ENCODE measurements at places on chromosomes 5 and 9. TPM values are rescaled to one million over a fixed set of nuclear protein-coding genes. Genes with fewer than 3 reads are reported as not detected.

CATSPER3 gene
- total RNA-seq: 0.59 TPM

PRUNE2 gene
- not detected for total RNA-seq

HTR4 gene
- not detected for total RNA-seq

SOWAHA gene
- total RNA-seq: 0.14 TPM

STKLD1 gene
- 1.4 TPM for total RNA-seq

EFNA5 gene
- total RNA-seq: 20.8 TPM

CARTPT gene
- not detected for total RNA-seq

CDC25C gene
- 13.0 TPM for total RNA-seq

RASEF gene
- 8.6 TPM for total RNA-seq

KIF24 gene
- 3.4 TPM for total RNA-seq

DROSHA gene
- 41.7 TPM for total RNA-seq

TPPP gene
- 5.2 TPM for total RNA-seq

PCDHGA12 gene
- not detected for total RNA-seq

LOX gene
- 1.6 TPM for total RNA-seq

DCANP1 gene
- not detected for total RNA-seq

STOML2 gene
- 251 TPM for total RNA-seq

SUSD3 gene
- total RNA-seq: 0.62 TPM

HCN1 gene
- not detected for total RNA-seq

C5 gene
- total RNA-seq: 12.5 TPM

TRIP13 gene
- total RNA-seq: 61.0 TPM

GRXCR2 gene
- total RNA-seq: not detected

GLRA1 gene
- not detected for total RNA-seq

SPEF2 gene
- total RNA-seq: 1.9 TPM

RASGRF2 gene
- 2.1 TPM for total RNA-seq

MYORG gene
- total RNA-seq: 4.2 TPM

GPR151 gene
- total RNA-seq: not detected

Measured in A549 treated with CpdA at 1 μM for 4 hours (cell line).